Endothelial cell (in vitro differentiated cells): ENCODE measurements at places on chromosomes 11 and 22.
A peak's percentile ranks its signal among the peaks of the same experiment; 100 is the strongest.

- peak; percentile 45 for DNase-seq
These were observed 499 bp downstream of the ATL3 start for GRCh38 chr11:63670433-63671321.

DNA sequence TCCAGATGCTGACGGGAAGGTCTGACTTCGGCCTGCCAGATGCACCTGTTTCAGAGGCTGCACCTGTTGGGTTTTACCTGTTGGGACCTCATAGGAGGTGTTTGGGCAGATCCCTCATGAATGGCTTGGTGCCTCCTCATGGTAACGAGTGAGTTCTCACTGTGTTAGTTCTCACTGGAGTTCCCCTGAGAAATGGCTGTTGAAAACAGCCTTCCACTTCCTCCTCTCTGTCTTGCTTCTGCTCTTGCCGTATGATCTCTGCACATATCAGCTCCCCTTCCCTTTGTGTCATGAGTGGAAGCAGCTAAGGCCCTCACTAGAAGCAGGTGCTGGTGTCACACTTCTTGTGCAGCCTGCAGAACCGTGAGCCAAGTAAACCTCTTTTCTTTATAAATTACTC, 207.6 kb upstream of the SEZ6L start:
- no peak for DNase-seq

- DNase-seq = peak; percentile 1
These were observed 33.0 kb downstream of the GNB1L start for GRCh38 chr22:19821523-19822300.

- DNase-seq = no peak
These were observed 2.8 kb upstream of the TMPRSS13 start for GRCh38 chr11:117931971-117932370.

- DNase-seq = no peak
These were observed 33.1 kb upstream of the IPO7 start for GRCh38 chr11:9351321-9351881.

GRCh38 chr11:24738972-24739371, 242.1 kb downstream of the LUZP2 start:
- DNase-seq = no peak
